Activated CD4-positive, alpha-beta T cell treated with anti-CD3 and anti-CD28 coated beads for 36 hours (primary cell): ENCODE measurements at places on chromosomes 3 and 15. TPM values are rescaled to one million over a fixed set of nuclear protein-coding genes. Genes with fewer than 3 reads are reported as not detected.

DNA sequence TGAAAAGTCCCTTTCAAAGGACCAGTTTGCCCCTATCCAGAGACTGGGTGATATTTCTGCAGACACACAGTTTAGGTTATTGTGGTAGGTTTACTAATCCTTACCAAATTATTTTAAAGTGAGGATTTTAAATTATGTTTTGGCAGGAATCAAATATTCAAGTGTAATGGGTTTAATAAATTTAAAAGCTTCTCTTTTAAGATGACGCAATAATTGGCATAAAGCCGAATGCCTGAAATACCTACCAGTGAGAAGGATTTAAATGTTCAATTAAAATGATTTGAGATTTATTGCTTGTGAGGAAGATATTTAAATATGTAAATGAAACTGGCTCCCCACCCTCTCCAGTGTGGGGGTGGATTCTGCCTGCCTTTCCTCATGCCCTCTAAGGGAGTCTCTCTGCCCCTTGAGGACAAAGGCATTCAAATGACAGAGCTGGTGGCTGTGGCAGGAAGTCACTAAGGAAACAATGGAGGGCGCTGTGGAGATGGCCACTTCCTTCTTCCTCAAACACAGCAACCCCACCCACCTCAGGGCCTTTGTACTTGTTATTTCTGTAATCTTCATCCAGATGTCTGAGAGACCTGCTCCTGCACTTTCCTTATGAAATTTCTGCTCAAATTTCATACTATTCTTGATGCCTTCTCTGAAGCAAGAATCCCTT lies 131.7 kb downstream of the TNIK start:
- H3K27me3 ChIP-seq: no peaks in the 10 kb centered on the region
- H3K27ac ChIP-seq: no peak overlapping the region
- no peak overlapping the region for H3K4me3 ChIP-seq

DNA sequence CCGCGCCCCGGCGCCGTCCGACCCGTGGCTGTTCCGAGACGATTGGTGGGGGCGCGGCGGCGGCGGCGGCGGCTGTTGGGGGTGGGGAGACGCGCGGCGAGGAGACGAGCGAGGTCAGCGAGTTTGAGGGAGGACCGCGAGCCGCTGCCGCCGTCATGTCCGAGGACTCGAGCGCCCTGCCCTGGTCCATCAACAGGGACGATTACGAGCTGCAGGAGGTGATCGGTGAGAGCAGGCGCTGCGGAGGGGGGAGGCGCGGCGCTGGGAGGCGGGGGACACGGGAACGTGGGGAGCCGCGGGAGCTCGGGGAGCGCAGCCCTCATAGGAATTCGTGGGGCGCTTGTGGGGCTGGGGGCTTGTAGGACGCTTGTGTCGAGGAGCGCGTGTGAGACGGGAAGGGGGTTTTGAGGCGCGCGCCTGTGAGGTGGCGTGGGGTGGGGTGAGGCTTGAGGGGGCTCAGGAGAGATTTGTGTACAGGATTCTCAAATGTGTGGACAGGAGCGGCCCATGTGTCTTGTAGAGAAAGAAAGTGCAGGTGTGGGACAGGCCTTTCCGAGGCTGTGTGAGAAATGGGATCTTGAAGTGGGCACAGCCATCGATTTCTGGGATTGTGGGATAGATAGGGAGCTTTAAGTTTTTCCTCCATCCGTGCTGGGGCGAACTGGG lies 518 bp downstream of the OXSR1 start:
- peak overlapping the region; percentile 99 for H3K27ac ChIP-seq
- H3K4me3 ChIP-seq: peak overlapping the region; percentile 92
- no peaks in the 10 kb centered on the region for H3K27me3 ChIP-seq
- peaks cover 47% of the 10 kb centered on the region for H3K4me1 ChIP-seq

GRCh38 chr3:127275287-127275781 lies 12.5 kb downstream of the PRR20G start:
- no peak for DNase-seq
- peaks cover 14% of the 10 kb centered on the region for H3K27me3 ChIP-seq
- no peak overlapping the region for H3K27ac ChIP-seq

- peaks cover 86% of the 10 kb centered on the region for H3K36me3 ChIP-seq
- peak overlapping the region; percentile 96 for H3K4me3 ChIP-seq
- H3K27ac ChIP-seq: peak overlapping the region; percentile 100
- H3K27me3 ChIP-seq: no peaks in the 10 kb centered on the region
Measured at GRCh38 chr3:18445401-18446148, 20.4 kb upstream of the SATB1 start.

DNA sequence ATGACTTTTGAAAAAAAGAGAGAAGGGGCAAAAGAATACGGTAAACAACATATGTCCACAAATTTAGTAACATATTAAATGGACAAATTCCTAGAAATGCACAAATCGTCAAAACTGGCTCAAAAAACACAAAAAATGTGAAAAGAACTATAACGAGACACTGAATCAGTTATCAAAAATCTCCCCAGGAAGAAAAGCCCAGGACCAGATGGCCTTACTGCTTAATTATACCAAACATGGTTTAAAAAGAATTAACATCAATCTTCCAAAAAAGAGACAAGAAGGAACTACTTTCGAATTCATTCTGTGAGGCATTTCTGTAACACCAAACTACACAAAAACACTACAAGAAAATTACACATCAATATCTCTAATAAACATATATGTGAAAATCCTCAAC lies 117.4 kb downstream of the STAG1 start:
- H3K27me3 ChIP-seq: no peaks in the 10 kb centered on the region
- no peak overlapping the region for H3K4me3 ChIP-seq
- no peak overlapping the region for H3K27ac ChIP-seq

DNA sequence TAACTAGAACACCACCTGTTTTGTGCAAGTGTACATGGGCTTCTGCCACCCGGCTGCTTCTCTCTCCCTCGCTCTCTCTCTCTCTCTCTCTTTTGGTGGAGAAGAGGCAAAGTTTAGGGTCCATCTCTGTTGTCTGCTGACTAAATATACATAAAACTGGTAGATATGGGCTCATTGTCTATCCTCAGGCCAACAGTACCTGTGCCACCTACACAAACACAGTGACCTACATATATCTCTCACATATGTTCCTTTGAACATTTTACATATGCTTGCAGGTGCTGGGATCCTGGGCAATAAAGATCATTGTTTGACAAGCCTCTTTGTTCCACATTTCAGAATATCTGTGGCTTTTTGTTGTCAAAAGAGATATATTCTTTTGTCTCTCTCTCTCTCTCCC lies 256.3 kb upstream of the KCNH8 start:
- DNase-seq: no peak
- H3K4me3 ChIP-seq: no peak overlapping the region
- peaks cover 30% of the 10 kb centered on the region for H3K4me1 ChIP-seq

DNA sequence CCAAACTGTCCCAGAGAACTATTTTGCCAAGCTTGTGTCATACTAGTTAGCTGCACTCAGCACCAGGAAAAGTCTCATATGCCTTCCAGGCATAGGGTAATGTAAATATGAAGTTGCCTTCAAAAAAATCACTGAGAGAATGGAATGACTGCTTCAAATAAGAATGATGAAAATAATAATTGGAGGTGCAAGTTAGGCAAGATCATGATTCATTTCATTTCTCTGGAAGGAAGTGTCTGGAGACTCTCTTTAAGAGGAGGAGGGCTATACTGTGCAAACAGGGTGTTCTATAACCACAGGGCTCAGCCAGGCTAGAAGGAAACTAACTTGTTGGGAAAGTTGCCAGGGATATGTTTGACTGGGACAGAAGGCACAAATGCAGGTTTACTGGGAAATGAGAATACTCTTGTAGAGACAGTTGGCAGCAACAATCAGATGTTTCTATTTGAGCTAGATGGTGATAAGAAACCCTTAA lies 4.3 kb downstream of the SIDT1 start:
- no peak overlapping the region for H3K4me3 ChIP-seq
- peaks cover 53% of the 10 kb centered on the region for H3K4me1 ChIP-seq
- no peaks in the 10 kb centered on the region for H3K27me3 ChIP-seq
- peaks cover 29% of the 10 kb centered on the region for H3K36me3 ChIP-seq

DNA sequence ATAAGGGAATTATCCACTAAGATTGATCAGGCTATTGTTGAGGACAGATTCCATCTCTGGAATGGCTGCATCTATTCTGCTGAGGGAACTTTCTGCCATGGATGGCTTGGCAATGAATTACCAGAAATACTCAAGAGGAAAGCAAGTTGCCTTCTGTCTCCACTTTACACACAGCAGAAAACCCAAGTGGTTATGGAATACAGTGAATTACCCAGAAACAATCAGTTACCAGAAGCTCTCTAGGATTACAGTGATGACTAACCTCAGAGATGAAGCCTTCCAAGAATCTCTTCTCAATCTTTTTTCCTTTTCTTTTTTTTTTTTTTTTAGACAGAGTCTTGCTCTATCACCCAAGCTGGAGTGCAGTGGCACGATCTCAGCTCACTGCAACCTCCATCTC lies 183.3 kb downstream of the WDR76 start:
- H3K27ac ChIP-seq: no peak overlapping the region
- H3K4me3 ChIP-seq: no peak overlapping the region
- peaks cover 14% of the 10 kb centered on the region for H3K27me3 ChIP-seq
- no peaks in the 10 kb centered on the region for H3K4me1 ChIP-seq

DNA sequence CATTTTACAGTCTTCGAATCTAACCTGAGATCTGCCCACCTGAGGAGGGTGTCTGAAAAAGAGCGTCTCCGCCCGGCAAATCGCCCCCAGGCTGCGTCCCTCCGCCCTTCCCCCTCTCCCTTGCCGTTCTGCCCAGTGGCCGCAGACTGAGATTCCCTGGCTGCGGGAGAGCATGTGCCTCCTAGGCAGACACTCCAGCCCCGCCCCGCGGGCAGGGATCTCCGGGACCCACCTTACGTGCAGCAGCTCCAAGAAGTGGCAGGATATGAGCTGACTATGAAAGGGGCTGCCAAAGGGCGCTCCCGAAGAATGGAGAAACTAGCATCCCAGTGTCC lies 2.7 kb upstream of the WNT5A start:
- peaks cover 46% of the 10 kb centered on the region for H3K27me3 ChIP-seq
- no peaks in the 10 kb centered on the region for H3K36me3 ChIP-seq
- H3K27ac ChIP-seq: no peak overlapping the region
- no peak overlapping the region for H3K4me3 ChIP-seq
- peaks cover 26% of the 10 kb centered on the region for H3K4me1 ChIP-seq

DNA sequence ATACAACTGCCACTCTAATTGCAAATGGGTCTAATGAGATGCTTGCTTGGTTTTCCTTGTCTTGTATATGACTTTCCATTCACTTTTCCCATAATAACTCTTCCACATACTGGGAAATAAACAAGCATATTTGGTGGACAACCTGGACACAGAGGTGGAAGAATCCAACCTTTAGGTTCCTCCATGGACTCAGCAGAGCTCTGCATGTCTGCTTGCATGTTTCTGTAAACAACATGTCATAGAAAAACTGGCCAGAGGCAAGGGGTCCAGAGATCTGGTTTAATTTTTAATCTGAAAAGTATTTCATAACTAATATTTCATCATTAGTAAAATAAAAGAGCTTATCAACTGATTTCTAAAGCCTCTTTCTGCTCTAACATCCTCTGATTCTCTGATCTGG lies 30.2 kb downstream of the GOLIM4 start:
- H3K4me1 ChIP-seq: peaks cover 15% of the 10 kb centered on the region
- H3K27ac ChIP-seq: no peak overlapping the region
- no peak overlapping the region for H3K4me3 ChIP-seq
- DNase-seq: no peak

- H3K4me1 ChIP-seq: peaks cover 23% of the 10 kb centered on the region
- H3K36me3 ChIP-seq: no peaks in the 10 kb centered on the region
- H3K27me3 ChIP-seq: no peaks in the 10 kb centered on the region
- H3K4me3 ChIP-seq: no peak overlapping the region
- no peak for DNase-seq
Measured at GRCh38 chr3:133452641-133453319, 52.9 kb downstream of the BFSP2 start.

DNA sequence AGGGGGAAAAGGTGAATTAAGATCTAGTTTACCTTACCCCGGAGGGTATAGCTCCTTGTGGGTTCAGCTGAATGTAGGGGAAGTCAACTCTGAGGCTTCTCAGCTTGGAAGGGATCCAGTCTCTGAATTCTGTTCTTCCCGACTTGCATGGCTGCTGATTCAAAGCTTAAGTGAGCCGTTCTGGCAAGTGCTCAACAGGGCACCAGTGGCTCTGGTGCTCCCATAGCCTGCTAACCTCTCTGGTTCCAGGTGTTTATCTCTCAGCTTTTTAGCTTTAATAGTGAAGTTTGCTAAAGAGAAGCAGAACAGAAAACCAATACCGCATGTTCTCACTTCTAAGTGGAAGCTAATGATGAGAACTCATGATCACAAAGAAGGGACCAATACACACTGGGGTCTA lies 46.3 kb upstream of the RBP1 start:
- H3K4me3 ChIP-seq: no peak overlapping the region
- DNase-seq: no peak
- H3K4me1 ChIP-seq: no peaks in the 10 kb centered on the region
- H3K36me3 ChIP-seq: no peaks in the 10 kb centered on the region

- H3K4me1 ChIP-seq: no peaks in the 10 kb centered on the region
- H3K4me3 ChIP-seq: no peak overlapping the region
- H3K27me3 ChIP-seq: peaks cover 2% of the 10 kb centered on the region
- H3K36me3 ChIP-seq: no peaks in the 10 kb centered on the region
Measured at GRCh38 chr3:65335587-65335986, 647.8 kb upstream of the ADAMTS9 start.

DNA sequence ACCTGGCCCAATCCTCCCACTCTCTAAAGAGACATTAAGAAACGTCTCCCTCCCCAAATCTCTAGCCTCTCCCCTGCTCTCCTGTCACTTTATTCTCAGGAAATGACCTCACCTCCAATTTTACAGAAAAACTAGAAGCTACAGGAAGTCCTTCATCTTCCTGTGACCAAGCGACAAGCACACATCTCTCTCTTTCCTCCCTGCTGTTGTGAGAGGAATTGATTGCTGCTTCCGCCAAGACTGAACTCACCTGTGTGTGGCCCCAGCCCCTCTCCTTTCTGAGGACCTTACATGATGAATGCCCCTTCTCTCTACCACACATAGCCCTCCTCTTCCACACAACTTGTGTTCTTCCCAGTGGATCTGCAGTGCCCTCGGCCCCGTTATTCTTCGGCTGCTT lies 18.2 kb downstream of the DNAJB8 start:
- peak overlapping the region; percentile 93 for H3K27ac ChIP-seq
- peaks cover 2% of the 10 kb centered on the region for H3K27me3 ChIP-seq
- H3K4me3 ChIP-seq: peak overlapping the region; percentile 15
- H3K36me3 ChIP-seq: peaks cover 13% of the 10 kb centered on the region
- peaks cover 40% of the 10 kb centered on the region for H3K4me1 ChIP-seq

The TMEM45A gene
- total RNA-seq: 3.1 TPM

The TGM4 gene
- total RNA-seq: not detected

The RTP2 gene
- not detected for total RNA-seq

The ALDH1A2 gene
- total RNA-seq: not detected

The CFAP100 gene
- total RNA-seq: not detected

The TEX9 gene
- 1.8 TPM for total RNA-seq

The PKM gene
- 3,112 TPM for total RNA-seq

The DUSP7 gene
- 17.1 TPM for total RNA-seq

The IQCF5 gene
- not detected for total RNA-seq
